ENCODE measurements at places on chromosomes 2 and 18. TPM values are rescaled to one million over a fixed set of nuclear protein-coding genes. Genes with fewer than 3 reads are reported as not detected.

DNA sequence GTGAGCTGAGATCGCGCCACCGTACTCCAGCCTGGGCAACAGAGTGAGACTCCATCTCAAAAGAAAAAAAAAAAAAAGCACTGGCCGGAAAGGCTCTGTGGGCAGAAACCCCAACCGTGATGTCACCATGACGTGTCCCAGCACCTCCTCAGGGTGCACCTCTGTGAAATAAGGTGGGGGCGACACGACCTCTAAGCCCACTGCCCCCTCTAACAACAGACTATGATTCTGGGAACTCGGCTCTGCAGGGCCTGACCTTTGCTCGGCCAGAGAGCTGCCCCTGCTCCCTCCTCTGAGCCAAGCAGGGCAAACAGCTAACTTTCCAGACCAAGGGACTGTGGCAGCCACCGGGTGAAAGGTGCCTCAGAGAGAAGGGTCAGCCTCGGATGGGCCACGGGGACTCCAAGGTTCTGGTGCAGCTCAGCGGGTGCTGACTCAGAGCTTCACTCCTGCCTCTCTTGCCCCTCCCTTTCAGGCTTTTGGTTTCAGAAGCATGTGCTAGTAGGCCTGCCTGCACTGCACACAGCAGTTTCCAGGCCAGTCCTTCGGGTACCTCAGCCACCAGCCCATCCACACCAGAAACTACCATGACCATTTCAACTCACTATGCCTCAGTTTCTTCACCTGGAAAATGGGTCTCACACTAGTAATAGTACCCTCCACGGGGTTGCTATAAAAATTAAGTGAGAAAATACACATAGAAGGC lies 8.0 kb downstream of the TMBIM1 start:
- peak; percentile 18 for ATAC-seq

- ATAC-seq: no peak
Observed at GRCh38 chr18:11872479-11873136, 21.4 kb downstream of the CHMP1B start.

DNA sequence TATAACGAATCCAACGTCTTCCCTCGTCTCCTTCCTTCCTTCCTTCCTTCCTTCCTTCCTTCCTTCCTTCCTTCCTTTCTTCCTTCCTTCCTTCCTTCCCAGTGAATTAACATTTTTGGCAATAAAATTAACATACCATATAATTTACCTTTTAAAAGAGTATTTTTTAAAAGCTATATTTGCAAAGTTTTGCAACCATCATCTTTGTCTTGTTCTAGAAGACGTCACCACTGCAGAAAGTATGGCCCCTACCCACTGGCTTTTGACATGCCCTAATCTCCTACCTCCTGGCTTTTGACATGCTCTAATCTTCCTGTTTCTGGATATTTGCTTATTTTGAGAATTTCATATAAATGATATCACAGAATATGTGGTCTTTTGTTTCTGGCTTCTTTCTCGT lies 1023.9 kb upstream of the ZEB2 start:
- no peak for ATAC-seq

DNA sequence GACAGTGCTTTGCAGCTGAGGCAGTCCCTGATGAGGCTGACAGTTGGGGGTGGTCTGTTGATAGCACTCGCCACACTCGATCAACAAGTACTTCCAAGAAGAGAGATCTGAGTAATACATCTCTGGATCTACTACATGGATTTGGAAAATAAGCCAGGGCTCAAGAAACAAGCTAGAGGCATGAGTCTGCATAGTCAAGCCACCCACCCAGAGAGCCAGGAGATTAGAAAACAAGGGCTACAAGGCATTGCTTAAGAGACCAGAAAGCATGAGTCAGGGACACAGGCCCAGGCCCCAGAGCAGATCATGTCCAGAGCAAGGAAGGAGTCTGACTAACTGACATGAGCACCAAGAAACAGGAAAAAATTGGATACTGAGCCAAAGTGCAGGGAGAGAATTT lies 196.9 kb upstream of the CWC22 start:
- ATAC-seq: peak; percentile 67

- peak; percentile 71 for ATAC-seq
Observed at GRCh38 chr18:58768293-58768974, 96.2 kb upstream of the ZNF532 start.

GRCh38 chr18:3170441-3171161 lies 49.2 kb downstream of the MYOM1 start:
- ATAC-seq: no peak

- no peak for ATAC-seq
Observed at GRCh38 chr2:237708491-237708890, 81.1 kb downstream of the LRRFIP1 start.

DNA sequence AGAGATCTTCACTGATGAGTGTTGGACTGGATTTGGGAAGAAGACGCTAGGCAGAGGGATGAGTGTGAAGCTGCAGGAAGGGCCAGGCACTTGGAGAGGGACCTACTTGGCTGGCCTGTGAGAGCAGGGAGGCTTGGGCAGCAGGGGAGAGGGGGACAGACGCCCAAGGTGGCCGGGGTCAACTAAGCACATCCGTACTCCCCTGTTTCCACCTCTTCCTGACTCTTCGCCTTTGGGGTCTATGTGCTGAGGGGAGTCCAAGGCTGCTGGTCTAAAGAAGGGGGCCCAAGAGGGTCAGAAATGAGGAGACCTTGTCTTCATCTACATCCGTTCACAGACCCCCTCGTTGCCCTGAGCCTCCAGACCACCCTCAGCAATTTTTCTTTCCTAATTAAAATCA lies 16.7 kb downstream of the DPYSL5 start:
- ATAC-seq: no peak

DNA sequence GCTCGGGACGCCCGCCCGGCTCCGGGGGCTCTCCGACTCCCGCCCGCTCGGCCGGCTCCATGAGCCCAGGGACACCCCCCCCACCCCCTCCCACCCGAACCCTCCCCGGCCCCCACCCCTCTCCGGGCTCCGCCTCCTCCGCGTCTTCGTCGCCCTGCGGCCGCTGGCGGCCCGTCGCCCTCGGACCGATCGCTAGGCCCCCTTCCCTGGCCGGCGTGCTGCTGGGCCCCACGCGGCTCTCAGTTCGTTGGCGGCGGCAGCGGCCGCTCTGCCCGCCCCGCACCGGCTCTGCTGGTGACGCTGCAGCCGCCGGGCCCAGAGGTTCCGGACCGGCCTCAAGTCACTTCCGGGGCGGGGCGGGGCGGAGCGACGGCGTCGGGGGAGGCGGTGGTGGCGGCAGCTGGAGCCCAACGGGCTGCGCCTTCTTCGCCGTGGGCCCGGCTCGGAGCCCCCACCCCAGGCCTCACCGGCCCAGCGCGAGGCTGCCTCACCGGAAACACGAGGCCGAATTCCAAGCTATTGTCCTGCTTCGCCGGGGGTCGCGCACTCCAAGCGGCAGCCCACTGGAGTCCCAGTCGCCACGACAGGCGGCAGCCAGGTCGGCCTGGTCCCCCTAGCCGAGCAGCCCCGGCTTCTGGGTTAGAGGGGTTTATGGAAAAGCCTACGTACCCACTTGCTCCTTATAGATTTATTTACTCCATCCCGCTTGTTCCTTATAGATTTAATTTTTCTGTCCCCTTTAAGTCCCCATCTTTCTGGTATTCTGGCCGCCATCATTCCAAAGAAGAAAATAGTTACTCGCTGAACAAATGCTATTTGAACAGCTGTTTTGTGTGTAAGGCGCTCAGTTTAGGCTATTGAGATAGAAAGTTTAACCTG lies at the start of gene PSME4:
Gene PSME4, minus strand, starts transcription at position 270 of the 879 bp plus-strand sequence. Its CDS starts 209 bp downstream, at position 61.
- peak; percentile 95 for ATAC-seq

DNA sequence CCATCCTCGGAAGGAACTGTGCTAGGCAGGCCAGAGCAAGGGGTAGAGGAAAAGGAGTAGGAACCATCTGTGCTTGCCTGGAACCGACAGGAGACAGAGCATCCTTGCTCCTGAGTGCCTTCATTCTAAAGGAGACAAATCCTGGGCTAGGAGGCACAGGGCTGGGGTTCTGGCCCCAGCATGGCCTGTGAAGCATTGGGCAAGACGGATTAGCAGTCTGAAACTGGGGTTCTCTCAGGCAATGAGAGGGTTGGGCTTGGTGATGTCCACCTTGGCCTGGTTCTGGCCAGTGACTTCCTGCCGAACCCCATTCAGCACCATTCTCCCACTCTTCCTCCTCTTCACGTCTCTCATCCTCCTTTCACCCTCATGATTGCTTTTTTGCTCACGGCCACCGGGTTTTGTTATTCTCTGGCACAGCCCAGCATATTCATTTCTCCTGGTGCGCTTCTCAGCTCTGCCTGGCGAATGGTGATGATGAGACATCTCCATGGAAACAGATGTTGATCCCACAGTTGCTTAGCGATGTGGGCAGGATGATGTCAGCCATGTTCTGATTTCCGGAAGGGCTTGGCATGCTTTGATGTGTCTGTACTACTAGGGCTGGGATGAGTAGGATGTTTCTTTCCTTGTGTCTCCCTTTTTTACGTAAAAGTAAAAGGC lies 127.7 kb downstream of the CAPN13 start:
- ATAC-seq: no peak

GRCh38 chr2:152974146-152974545 lies 255.7 kb downstream of the ARL6IP6 start:
- no peak for ATAC-seq

DNA sequence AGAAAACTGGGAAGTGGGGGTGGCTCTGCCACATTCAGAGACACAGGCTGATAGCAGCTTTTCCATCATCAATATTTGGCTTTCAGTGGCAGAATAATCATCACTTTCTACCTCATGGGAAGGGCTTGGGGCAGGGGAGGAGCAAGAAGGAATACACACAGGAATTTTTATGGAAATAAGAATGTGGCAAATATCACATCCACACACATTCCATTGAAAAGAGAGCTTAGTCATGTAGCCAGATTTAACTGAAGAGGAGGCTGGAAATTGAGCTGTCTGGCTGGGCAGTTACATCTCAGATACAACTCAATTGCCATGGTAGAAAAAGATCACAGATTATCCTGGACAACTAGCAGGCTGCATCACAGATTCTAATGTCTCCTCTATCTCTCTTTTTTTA lies 1474.0 kb upstream of the ACVR2A start:
- no peak for ATAC-seq

DNA sequence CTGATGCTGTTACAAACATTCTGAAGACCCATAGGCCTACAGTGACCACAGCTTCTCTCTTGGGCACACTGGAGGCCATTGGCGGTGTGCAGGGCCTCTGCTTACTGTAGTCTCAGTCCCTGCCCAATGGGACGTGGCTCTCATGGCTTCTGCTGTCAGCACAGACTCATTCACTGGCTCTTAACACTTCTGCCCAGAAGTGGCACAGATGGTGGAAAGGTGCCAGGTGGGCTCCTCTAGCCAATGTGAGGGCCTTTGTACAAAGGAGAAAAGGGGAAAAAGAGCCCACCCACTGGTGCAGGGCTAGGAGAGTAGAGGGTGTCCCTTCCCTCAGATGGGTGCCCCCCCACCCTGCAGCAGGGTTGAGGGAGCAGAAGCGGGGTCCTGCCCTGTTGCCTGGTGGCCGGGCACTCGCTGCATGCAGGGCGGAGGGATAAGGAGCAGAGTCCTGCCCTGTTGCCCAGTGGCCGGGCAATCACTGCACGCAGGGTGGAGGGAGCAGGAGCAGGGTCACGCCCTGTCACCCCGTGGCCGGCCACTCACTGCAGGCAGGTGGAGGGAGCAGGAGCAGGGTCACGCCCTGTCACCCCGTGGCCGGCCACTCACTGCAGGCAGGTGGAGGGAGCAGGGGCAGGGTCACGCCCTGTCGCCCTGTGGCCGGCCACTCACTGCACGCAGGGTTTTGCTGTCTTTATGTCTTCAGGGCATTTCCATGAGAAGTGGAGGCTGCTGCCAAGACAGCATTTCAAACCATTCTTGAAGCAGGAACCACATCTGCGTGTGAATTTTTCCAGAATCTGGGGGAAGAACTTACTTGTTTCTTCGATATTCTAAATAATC lies 20.0 kb downstream of the LRRFIP1 start:
- no peak for ATAC-seq

GRCh38 chr2:104929663-104930062 lies 75.7 kb downstream of the POU3F3 start:
- ATAC-seq: no peak

- no peak for ATAC-seq
Observed at GRCh38 chr2:179017773-179018357, 32.1 kb downstream of the CCDC141 start.

DNA sequence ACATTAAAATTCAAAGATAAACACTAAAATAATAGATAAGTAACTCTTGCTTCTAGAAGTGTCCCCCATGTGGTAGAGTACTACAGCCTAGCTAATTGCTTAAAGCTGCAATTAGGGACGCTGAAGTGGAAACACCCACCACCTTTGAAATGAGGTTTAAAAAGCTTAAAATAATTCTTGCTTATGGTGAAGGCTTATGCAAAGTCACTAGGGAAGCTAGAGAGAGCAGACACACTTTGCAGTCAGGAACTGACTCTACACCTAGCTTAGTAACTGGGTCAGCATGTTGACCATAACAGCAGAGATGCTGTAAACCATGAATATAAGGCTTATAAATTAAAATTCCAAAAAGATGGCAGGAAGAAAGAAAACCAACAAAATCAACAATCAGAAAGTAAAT lies 65.4 kb upstream of the DSG1 start:
- no peak for ATAC-seq

- peak; percentile 33 for ATAC-seq
Observed at GRCh38 chr2:60853531-60853930, 27.8 kb upstream of the REL start.

GRCh38 chr2:107597507-107597906 lies 229.2 kb upstream of the RGPD4 start:
- ATAC-seq: no peak

GRCh38 chr18:46008531-46008930 lies 41.4 kb upstream of the EPG5 start:
- ATAC-seq: no peak

DNA sequence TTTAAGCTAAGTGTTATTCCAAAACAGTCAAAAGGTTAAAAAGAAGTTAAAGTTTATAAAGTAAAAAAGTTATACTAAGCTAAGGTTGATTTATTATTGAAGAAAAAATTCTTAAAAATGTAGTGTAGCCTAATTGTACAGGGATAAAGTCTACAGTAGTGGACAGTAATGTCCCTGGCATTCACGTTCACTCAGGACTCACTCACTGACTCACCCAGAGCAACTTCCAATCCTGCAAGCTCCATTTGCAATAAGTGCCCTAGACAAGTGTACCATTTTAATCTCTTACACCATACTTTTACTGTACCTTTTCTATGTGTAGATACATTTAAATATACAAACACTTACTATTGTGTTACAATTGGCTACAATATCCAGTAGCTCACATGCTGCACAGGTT lies 86.1 kb downstream of the CACNB4 start:
- ATAC-seq: no peak

GRCh38 chr2:227720680-227721079 lies 2.9 kb upstream of the SLC19A3 start:
- no peak for ATAC-seq

- no peak for ATAC-seq
Observed at GRCh38 chr2:169139145-169139544, 69.8 kb downstream of the DHRS9 start.

MC4R gene
- total RNA-seq: 0.27 TPM

DYNAP gene
- total RNA-seq: 4.9 TPM

MAL gene
- total RNA-seq: 39.8 TPM

KCNG3 gene
- 0.27 TPM for total RNA-seq

REL gene
- total RNA-seq: 9.3 TPM

COL3A1 gene
- 389 TPM for total RNA-seq

IL1R1 gene
- total RNA-seq: 64.3 TPM

LIMS4 gene
- 5.6 TPM for total RNA-seq

RNF25 gene
- 16.8 TPM for total RNA-seq

HTRA2 gene
- total RNA-seq: 37.6 TPM

MTCL1 gene
- total RNA-seq: 68.0 TPM

IL1RN gene
- 32.9 TPM for total RNA-seq

MYCN gene
- 0.46 TPM for total RNA-seq
